ENCODE measurements at places on chromosomes 4 and X. TPM values are rescaled to one million over a fixed set of nuclear protein-coding genes. Genes with fewer than 3 reads are reported as not detected.

DNA sequence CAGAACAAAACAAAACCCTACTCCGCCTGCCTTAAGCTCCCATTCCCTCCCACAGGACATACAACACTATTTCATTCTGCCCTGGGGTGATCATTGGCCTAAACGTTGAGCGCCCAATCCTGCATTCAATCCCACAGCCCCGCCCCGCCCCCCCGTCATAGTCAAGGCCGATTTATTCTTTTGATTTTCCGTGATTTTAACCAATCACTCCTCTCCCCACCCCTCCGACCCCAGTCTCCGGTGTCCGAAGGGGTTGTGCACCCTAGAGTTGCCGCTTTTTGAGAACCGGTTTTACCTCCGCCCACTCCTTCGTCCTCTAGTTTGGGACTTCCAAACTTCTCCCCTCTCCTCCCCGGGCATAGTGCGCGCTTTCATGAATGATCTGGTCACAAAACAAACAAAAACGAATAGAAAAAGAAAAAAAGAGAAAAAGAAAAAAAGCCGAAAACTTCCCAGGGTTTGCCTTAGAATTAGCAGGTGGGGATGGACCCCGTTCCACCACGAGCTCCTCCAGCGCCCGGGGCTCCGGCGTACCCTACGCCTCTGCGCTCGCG is 446 bp upstream of the UBE2A start:
- H3K4me3 ChIP-seq: peak overlapping the region; percentile 83
- no peaks in the 10 kb centered on the region for H3K27me3 ChIP-seq
- H3K4me1 ChIP-seq: peaks cover 6% of the 10 kb centered on the region
- H3K36me3 ChIP-seq: no peaks in the 10 kb centered on the region

The BMP3 gene
- not detected for total RNA-seq

- H3K4me3 ChIP-seq: no peak overlapping the region
- no peak overlapping the region for H3K27ac ChIP-seq
- no peak for DNase-seq
- no peaks in the 10 kb centered on the region for H3K36me3 ChIP-seq
- no peaks in the 10 kb centered on the region for H3K4me1 ChIP-seq
- H3K27me3 ChIP-seq: no peaks in the 10 kb centered on the region
Measured at GRCh38 chr4:175874306-175874705, 62.2 kb upstream of the GPM6A start.

- H3K36me3 ChIP-seq: no peaks in the 10 kb centered on the region
- no peak overlapping the region for H3K4me3 ChIP-seq
- no peaks in the 10 kb centered on the region for H3K4me1 ChIP-seq
- DNase-seq: no peak
- H3K27ac ChIP-seq: no peak overlapping the region
Measured at GRCh38 chr4:121061861-121062260, 10.5 kb downstream of the NDNF start.

GRCh38 chr4:149790172-149790907 is 25.3 kb downstream of the IQCM start:
- no peaks in the 10 kb centered on the region for H3K4me1 ChIP-seq
- peaks cover 49% of the 10 kb centered on the region for H3K27me3 ChIP-seq
- H3K36me3 ChIP-seq: no peaks in the 10 kb centered on the region

Measured in osteocyte (in vitro differentiated cells).